ENCODE measurements at places on chromosomes 1 and 21. TPM values are rescaled to one million over a fixed set of nuclear protein-coding genes. Genes with fewer than 3 reads are reported as not detected.

KDM1A gene
- total RNA-seq = 127 TPM

OR2G6 gene
- total RNA-seq = not detected

NOS1AP gene
- 0.38 TPM for total RNA-seq

ERICH3 gene
- total RNA-seq = not detected

ATPAF1 gene
- 39.4 TPM for total RNA-seq

SYT6 gene
- 0.13 TPM for total RNA-seq

RNU1-1 gene
- under 0.01 TPM for total RNA-seq

KCNE1 gene
- total RNA-seq = under 0.01 TPM

BGLAP gene
- total RNA-seq = not detected

HCRTR1 gene
- total RNA-seq = not detected

HYI gene
- 108 TPM for total RNA-seq

RO60 gene
- total RNA-seq = 95.7 TPM

SPRR4 gene
- not detected for total RNA-seq

GNG12 gene
- 103 TPM for total RNA-seq

SMCP gene
- total RNA-seq = not detected

GIPC2 gene
- total RNA-seq = 0.25 TPM

TMEM201 gene
- 20.2 TPM for total RNA-seq

SPRR2B gene
- not detected for total RNA-seq

AMY2A gene
- total RNA-seq = not detected

PEAR1 gene
- total RNA-seq = 26.7 TPM

ETS2 gene
- total RNA-seq = 18.1 TPM

F11R gene
- total RNA-seq = 27.5 TPM

KLHDC8A gene
- 1.0 TPM for total RNA-seq

SH2D2A gene
- 2.3 TPM for total RNA-seq
